ENCODE measurements at places on chromosomes 16 and 17.

DNA sequence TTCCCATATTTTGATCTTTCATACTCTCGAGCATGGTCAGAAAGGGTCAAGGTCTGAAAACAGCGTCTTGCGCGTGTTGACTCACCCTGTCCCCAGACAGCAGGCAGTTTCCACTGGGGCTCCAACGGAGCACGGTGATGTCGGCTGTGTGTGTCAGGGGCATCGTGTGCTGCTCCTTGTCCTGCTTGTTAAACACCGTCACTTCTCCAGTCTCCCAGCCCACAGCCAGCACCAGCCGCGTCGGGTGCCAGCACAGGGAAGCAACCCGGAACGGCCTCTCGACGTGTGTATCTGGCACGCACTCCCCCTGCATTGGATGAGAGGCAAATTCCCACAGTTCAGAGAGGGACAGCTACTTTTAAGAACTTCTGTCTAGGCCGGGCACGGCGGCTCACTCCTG lies 9.6 kb downstream of the IFT140 start:
- no peak for DNase-seq

- DNase-seq = no peak
Observed at GRCh38 chr17:74769856-74770497, 6.2 kb downstream of the NAT9 start.

DNA sequence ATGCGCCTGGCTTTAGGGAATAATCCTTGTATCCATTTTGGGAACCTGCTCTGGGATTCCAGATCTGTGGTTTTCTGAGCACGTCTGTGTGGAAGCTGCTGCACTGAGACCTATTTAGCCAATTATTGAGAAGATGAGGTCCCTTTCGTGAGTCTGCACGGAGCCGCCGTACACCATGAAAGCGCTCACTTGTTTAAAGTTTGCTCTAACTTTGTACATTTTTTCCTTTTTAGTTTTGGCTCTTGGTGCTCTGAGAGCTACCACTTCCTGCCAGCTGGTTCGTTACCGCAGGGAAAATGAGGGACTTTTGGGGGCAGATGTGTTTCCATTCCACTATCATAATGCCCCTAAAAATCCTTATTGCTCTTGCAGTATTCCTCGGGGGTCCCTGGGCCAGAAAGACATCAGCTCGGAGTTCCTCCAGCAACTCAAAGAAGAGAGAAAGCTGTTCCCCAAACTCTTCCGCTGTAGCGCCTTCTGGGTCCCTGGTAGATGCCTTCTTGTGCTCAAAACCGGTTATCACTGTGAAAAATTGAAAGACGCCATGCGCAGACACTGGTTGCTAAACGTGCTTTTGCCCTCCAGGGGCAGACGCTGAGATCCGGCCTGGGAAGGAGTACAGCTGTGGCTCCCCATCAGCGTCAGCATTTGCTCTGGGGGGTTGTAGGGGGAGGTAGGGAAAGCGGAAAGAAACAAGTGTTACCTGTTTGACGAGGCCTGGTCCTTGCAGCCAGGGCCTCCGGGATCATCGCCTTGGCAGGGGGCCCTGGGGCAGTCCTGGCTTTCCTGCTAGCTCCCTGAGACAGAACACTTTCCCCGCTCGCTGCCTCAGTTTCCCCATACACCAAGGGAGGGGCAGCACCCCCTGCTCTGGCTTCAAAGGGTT lies 238.1 kb downstream of the MRTFB start:
- no peak for DNase-seq

- DNase-seq = no peak
Observed at GRCh38 chr17:33038740-33039139, 47.1 kb downstream of the SPACA3 start.

DNA sequence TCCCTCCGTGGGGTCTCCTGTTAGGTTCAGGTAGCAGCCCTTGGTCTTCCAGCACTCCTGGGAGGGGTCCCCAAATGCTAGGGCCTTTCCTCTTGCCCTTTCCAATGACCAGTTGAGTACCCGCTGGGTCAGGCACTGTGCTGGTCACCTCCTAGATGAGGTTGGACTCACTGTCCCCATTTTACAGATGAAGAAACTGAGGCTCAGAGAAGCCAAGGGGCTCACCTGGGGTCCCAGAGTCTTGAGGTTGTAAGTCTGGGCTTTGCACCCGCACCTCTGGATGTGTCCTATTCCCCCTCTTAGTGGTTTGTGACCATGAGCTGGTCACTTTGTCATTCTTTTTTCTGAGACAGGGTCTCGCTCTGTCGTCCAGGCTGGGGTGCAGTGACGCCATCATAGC lies 1.4 kb upstream of the CASKIN1 start:
- no peak for DNase-seq

DNA sequence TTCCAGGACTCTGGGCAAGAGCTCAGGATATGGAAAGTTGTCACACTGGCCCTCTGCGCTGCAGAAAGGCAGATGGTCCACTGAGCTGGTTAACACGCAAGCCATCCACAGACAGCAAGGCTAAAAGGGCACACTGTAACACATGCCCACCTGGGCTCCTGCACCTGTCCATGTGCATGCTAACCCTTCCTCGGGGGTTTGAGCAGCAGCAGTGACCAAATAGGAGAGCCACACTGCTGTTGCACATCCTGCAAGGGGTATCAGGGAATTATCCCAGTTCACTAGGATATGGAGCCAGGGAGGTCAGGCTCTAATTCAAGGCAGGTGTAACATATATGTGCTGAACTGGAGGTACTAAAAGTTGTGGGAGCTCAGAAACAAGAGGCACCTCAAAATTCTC lies 471.0 kb upstream of the CDH5 start:
- DNase-seq = no peak

DNA sequence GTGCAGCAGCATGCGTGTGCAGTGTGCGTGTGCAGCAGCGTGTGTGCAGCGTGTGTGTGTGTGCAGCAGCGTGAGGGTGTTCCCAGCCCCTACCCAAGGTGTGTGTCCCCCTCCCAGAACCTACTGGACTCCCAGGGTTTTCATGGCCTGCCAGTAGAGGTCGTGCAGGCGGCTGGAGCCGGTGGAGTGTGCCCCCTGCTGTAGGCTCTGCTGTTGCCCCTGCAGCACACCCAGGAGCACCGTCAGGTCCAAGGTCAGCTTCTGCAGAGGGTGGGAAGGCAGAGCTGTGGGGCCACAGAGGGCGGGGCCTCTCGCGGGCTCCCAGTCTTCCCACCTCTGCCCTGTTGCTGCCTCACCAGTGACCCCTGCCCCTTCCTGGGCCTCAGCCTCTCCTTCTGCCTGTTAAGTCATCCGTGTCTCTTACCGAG lies 14.9 kb downstream of the MYBBP1A start:
- DNase-seq = no peak

DNA sequence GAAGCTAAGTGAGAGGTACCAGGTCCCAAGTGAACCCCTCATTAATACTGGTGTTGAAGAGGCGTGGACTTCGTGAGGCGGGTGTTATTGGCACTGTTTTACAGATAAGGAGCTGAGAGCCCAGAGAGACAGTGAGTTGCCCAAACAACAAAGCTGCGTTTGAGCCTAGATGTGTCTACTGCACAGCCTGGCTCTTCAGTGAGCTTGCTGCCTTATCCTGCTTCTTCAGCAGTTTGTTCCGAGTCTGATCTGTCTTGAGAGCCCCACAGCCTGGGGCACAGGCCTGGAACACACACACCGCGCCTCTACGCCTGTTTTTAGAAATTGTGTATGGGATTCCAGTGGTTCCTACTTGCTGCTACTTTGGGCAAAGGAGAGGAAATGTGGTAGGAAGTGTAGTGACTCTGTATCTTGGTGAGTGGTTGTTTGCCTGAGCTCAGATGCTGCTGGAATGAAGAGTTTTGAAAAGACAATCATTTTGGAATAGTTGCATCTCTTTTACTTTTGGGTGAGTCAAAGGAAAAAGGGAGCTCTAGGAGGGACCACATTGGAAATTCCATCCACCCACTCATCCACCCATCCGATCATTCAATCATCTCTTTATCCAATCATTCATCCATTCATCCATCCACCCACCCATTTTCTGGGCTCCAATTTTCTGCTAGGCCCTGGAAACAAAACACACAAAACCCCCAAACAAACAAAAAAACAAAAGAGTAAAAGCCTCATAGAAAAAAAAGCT lies 22.3 kb upstream of the PLCG2 start:
- DNase-seq = no peak

DNA sequence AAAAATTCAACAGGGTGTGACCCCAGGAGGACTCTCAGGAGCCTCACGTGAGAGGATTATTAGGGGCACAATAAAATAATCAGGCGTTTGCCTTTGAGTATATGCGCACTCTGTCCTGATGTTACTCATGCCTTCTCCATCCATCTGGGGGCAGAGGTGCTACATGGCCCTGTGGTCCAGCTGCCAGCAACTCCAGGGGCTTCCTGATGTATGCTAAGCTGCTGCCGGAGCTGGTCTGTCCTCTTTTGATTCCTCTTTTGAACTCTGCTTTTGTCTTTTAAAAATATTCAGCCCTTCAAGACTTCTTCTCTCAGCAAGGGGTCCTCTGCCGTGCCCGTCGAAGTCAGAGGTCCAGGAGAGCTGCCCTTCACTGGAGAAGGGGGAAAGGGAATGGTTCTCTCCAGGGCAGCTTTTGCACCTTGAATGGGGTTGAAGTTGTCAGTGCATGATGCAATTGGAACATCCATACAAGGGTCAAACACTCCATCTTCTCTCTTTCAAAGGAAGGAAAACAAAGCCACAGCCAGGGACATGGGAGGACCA lies 431.4 kb downstream of the SHISA9 start:
- no peak for DNase-seq
